ENCODE measurements at places on chromosomes 12 and 14. TPM values are rescaled to one million over a fixed set of nuclear protein-coding genes. Genes with fewer than 3 reads are reported as not detected.
A peak's percentile ranks its signal among the peaks of the same experiment; 100 is the strongest.

DNA sequence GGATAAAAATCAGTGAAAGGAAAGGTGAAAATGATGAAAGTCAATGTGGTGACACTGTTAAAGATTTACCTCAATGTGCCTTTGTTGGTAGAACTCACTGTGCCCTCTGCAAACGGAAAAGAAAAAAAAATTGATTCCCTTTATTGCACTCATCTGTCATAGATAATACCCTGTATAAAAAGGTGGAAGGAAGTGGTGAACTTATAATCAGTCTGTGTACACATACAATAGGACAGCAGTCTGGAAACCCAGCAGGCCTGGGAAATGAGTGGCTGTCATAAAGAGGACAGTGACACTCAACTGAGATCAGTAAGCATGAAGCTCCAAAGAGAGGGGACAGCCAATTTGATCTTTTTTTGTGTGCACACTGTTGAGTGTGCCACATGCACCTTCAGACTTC lies 364.7 kb downstream of the NOVA1 start:
- H3K27me3 ChIP-seq, result no peaks in the 10 kb centered on the region
- H3K4me1 ChIP-seq, result no peaks in the 10 kb centered on the region
- no peak for DNase-seq
- no peak overlapping the region for H3K27ac ChIP-seq
- H3K4me3 ChIP-seq, result no peak overlapping the region

GRCh38 chr14:93648440-93649168 lies 139.7 kb downstream of the PRIMA1 start:
- peaks cover 5% of the 10 kb centered on the region for H3K4me1 ChIP-seq
- H3K36me3 ChIP-seq, result no peaks in the 10 kb centered on the region
- H3K27me3 ChIP-seq, result no peaks in the 10 kb centered on the region
- no peak overlapping the region for H3K4me3 ChIP-seq
- no peak overlapping the region for H3K27ac ChIP-seq

- no peak overlapping the region for H3K27ac ChIP-seq
- no peaks in the 10 kb centered on the region for H3K4me1 ChIP-seq
- DNase-seq, result no peak
- no peaks in the 10 kb centered on the region for H3K36me3 ChIP-seq
Measured at GRCh38 chr12:68428724-68429501, 96.8 kb upstream of the MDM1 start.

DNA sequence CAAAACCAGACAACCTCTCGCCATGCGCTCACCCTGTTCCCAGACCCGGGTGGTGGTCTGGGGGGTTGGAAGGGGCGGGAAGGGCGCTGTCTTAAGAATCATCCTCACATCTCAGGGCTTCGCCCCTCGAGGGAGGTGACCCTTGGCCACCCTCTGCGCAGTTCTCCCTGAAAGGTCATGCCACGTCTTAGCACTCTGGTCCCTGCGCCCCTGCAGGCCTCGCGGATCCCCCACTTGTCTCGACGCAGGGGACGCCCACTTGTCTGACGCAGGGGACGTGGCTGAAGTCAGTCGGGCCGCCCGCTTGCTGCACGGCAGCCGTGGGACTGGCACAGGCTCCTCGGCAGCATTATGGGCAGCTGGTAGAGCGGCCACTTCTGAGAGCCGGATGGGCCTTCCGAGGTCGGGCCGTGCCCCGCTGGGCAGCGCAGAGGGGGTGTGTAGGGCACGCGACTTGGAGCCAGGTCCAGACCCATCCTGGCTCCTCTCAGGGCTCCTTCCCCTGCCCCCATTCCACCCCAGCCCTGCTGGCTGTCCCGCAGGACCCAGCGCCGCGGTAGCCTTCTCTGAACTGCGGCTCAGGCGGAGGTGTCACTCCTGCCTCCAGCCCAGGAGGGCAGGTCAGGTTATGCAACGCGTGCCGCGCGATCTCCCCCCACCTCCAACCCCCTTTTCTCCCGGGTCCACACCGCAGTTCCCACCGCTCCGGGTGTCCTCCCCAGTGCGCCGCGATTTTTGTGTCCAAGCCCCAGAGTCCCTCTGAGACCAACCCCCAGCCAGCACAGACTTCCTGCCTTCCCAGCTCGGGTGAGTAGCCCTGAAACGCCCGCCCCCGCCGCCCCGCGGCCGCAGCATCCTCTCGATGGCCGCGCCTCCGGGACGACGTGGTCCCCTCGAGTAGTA lies 40.9 kb upstream of the CAPRIN2 start:
- peak overlapping the region; percentile 61 for H3K27ac ChIP-seq
- no peaks in the 10 kb centered on the region for H3K4me1 ChIP-seq

DNA sequence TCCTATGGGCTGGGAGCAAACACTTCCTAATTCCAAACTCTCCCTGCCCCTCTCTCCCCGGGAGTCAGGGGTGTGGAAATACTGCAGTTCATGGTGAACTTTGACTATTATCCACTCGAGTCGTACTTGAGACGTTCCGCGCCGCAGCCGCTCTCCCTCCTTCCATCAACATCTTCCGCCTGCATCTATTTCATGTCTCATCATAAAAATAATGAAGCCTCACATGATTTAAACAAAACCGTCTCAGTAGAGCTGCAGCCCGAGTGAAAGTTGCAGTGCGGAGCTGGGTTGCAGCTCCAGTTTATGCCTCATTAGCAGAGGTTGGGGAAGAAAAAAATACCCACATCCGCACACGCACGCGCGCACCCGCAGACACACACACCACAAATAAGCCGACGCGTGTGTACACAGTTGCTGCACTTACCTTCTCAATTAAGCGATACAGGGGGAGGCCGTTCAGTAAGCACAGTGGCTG lies 283 bp downstream of the LMO3 start:
- H3K4me1 ChIP-seq, result peaks cover 14% of the 10 kb centered on the region
- H3K4me3 ChIP-seq, result peak overlapping the region; percentile 50
- DNase-seq, result peak; percentile 46
- no peaks in the 10 kb centered on the region for H3K36me3 ChIP-seq
- peak overlapping the region; percentile 87 for H3K27ac ChIP-seq

DNA sequence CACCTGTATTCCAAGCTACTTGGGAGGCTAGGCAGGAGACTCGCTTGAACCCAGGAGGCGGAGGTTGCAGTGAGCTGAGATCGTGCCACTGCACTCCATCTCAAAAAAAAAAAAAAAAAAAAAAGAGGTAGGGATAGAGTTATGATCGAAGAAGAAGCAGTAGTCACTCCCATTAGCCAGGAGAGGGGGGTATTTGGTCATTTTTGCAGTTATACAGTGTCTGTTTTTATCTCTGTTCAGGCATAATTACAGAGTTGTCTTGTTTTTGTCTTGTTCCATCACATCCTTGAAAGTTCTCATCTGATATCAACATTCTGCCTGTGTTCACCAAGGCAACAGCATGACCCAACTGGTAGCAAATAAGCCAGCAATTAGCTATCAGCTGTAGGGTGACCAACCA lies 98.5 kb upstream of the TMPO start:
- H3K4me1 ChIP-seq, result peaks cover 18% of the 10 kb centered on the region
- H3K4me3 ChIP-seq, result no peak overlapping the region
- no peak overlapping the region for H3K27ac ChIP-seq
- DNase-seq, result peak; percentile 67
- no peaks in the 10 kb centered on the region for H3K36me3 ChIP-seq

Gene C2CD5
- 81.2 TPM for total RNA-seq

Gene TAS2R9
- not detected for total RNA-seq

Gene SLC5A8
- 3.8 TPM for total RNA-seq
